Substantia nigra (tissue), 51 donors: ENCODE measurements at places on chromosomes 7 and 10.

DNA sequence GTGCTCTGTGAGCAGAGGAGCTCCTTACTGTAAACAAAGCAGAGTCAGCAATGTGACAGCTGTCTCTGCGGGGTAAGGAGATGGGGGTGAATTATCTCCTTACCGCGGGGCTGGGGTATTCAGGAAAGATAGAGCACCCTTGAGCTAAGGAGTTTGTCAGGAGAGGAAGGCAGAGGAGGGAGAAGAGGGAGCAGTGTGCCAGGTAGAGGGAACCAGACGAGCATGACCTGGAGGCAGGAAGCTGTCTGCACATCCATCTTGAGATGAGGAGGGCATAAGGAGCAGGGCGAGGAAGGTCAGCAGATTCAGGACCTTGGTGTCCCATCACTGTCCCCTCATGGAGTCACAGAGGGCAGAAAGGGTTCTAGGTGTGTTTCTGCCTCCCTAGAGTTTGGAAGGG lies 32.5 kb upstream of the GPR26 start:
- DNase-seq = no peak

DNA sequence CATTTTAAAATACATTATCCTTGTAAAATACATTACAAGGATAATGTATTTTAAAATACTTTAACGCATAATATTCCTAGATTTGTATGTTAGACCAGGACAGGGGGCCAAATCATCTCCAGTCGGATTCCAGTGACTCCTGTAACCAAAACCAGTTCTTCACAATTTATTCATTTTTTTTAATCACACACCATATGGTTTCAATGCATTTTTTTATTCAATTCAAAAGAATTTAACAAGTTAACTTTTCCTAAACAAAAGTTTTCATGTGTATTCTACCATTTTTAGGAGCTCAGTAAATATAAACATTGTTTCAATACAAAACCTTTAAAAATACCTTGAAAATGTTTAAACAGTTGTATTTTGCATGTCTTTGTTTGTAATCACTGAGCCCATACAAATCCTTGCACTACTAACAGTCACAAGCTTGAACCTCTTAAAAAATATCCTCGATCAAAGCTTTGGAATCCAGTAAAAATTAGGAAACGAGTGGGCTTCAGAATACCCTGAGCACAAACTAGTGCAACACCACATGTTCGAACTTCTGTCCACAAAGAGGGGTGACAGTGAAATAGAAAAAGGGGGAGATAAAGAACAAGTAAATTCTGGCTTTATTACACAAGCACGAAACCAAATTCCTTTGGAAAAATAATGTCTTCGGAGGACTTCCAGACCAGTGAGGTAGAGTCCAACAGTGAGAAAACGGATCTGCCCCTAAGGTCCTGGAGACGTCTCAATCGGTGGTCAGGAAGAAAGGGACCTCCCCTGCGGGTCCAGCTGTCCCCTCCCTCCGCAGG lies 1.6 kb downstream of the CCDC71L start:
- no peak for DNase-seq

DNA sequence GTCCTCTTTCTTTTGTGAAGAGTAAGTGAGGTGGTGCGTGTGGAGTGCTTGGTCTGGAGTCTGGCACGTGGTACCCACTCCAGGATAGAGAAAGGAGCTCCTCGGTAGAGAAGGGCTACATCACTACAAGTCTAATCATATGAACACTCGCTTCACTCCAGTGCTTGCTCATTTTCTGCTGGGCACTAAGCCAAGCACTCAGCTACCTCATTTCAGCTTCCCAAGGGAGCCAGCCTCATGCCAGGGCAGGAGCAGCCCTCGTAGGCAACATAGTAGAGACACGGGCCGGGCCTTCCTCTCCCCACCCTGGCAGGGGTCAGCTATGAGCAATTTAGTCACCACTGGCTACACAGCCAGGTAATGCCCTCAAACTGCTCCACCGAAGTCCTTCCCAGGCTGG lies 11.4 kb upstream of the HSPA12A start:
- no peak for DNase-seq

GRCh38 chr7:87330942-87331341 lies 14.5 kb upstream of the CROT start:
- DNase-seq = no peak

DNA sequence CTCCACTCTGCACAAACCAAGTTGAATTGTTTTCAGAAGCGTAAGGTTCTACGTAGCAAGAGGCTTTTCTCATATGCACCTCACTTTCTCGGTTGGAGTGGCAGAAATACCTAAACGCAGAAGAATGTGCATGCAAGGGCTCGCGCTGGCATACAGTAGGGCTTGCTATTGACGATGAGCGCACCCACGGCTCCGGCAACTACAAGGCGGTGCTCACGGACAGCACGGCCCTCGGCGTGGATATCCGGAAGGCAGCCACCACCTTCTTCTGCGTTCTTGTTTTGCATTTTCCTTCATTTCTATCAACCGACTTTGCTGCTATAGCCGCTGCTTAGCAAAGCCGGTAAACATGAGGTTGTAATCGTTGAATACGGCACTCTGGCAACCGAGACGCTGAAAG lies 51.1 kb upstream of the UBE3C start:
- DNase-seq = no peak

- DNase-seq = no peak
Measured at GRCh38 chr7:150823043-150823442, 22.5 kb downstream of the TMEM176A start.

DNA sequence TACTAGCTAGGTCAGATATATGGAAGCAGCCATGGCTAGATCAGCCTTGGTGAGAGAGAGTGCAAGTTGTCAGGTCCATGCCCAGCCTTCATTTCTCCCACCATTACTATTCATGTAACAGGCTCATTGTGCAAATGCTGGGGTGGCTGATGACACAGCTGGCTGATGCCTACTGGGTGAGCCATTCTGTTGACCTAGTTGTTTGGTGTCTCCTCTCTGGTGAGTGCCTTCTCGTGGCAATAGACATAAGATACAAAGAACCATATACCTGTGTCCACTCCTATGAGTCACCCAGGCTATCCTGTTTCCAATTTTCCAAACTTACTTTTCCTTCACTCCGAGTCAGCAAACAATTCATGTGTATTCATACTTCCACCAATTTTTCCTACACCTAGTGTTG lies 46.0 kb downstream of the ZNF25 start:
- DNase-seq = no peak

- DNase-seq = no peak
Measured at GRCh38 chr10:43110338-43111071, 27.7 kb upstream of the CSGALNACT2 start.

- DNase-seq = no peak
Measured at GRCh38 chr7:77606562-77606961, 69.5 kb downstream of the PTPN12 start.

DNA sequence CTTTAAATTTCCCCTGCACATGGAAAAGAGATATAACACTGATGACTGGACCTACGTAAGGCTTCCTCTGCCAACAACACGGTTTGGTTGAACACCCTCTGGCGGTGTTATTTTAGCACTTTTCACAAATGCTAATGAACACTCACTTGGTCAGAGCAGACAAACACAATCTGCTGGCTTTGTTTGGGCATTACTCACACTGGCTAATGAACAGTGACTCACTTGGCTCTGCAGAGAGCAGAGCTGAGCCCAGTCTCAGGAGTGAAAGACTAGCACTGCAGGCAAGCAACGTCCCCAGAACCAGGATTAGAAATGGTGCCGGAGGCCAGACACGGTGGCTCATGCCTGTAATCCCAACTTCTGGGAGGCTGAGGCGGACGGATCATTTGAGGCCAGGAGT lies 430.8 kb downstream of the PLXNA4 start:
- DNase-seq = no peak

- DNase-seq = no peak
Measured at GRCh38 chr7:15178065-15178464, 275.5 kb upstream of the DGKB start.

- DNase-seq = no peak
Measured at GRCh38 chr7:74105992-74106391, 22.4 kb downstream of the LIMK1 start.

DNA sequence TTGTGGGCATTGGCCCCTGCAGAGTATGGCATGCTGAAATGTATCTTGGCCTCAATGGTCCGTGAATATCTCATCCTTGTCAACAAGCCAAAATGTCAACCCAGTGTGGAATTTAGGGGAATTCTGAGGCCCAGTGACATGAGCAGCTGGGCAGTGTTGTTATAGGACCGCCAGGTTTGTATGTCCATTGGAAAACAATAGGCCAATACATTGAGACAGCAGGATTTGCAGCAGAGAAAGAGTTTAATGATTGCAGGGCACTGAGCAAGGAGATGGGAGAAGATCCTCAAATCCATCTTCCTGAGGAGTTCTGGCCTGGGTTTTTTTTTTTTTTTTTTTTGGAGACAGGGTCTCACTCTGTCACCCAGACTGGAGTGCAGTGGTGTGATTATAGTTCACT lies 95.7 kb upstream of the BAIAP2L1 start:
- DNase-seq = no peak

DNA sequence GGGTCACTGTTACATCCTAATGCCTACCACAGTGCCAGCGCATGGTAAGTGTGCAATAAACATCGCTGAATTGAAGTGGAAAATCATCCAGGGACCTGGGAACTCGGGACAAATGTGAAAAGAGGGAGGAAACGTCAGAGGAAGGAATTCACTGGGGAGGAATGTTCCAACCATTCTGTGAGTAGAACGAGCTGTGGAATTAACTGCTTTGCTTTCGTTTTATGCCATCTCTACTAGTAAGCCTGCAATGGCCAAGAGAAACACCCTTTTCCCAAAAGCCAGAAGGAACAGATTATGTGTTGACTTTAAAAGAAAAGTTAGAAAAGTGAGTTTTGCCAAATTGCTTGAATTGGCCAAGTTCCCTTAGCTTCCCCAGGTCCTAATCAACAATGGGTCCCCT lies 1044.9 kb downstream of the TYW1 start:
- no peak for DNase-seq

DNA sequence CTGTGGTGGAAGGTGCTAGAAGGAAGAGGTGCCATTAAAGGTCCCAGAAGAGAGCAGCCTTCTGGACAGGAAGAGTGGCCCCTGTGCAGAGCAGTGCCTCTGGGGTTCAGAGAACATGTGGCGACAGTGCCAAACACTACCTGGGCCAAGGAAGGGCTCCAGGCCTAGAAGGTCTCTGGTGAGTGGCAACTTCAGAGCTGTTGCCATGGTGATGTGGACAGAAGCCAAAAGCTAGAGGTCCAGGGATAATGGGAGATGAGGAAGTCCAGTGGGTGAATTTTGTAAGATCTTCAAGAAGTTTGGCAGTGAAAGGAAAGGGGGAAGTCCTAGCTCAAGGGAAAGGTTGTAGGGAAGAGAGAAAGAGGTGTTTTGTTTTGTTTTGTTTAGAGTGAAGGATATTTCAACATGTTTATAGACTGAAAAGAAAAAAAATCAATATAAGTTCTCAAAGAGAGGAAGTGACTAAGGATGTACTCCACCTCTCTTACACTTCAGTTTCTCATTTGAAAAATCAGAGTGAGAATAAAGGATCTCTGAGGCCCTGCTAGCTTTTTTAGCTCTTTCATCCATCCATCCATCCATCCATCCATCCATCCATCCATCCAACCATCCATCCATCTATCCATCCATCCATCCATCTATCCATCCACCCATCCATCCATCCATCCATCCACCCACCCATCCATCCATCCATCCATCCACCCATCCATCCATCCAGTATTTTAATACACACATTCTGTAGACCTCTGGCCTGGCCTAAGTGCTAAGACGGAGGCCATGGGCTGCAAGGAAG lies 77.1 kb upstream of the DUSP5 start:
- DNase-seq = no peak

DNA sequence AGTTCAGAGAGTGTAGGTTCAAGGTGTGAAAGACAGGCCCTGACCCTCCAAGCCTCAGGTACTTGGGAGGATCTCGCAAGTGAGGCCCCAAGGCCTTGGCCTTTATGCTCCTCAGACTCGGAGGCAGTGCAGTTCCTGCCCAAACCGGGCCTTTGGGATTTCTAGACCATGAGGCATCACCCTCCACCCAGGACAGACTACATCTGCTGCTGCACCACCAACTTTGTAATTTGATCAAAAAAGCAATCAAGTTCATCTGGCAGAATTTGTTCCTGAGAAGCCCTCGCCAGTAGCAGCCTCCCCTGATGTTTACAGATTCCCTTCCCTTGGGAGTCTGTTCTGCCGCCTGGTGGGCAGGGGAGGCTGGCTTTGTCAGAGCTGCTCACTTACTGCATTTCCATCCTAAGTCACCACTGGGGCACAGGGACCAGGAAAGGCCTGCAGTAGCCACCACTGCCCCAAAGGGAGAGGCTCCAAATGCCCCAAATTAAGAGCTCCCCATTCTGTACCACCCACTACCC lies 2.1 kb downstream of the CAMK2G start:
- no peak for DNase-seq

GRCh38 chr10:123203393-123204126 lies 49.4 kb downstream of the BUB3 start:
- DNase-seq = no peak

DNA sequence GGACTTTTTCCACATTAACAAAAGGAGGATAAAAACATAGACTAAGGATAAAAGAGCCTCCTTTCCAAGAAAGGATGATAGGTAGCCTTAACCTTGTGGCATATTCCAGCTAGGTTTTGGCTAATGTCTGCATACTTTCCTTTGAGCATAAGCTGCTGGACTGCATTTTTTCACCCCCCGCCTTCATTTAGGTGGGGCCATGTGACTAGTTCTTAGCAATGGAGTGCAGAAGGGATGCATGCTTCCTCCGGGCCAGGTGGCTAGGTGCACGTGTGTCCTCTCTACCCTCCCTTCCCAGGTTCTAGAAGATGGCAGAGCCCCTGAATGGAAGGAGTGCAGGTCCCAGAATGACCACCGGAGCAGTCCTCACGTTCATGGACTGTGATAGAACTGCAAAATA lies 59.8 kb downstream of the BPGM start:
- no peak for DNase-seq

DNA sequence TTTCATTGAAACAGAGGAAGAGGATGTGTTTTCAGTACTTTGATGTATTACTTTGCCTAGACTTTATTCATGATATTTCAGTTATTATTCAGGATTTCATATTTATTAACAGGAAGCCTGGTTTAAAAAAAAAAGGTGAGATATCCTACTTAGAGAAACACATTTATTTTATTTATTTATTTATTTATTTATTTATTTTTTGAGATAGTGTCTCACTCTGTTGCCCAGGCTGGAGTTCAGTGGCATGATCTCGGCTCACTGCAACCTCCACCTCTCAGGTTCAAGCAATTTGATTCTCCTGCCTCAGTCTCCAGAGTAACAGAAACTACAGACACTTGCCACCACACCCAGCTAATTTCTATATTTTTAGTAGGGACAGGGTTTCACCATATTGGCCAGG lies 24.5 kb downstream of the TRDMT1 start:
- no peak for DNase-seq

- no peak for DNase-seq
Measured at GRCh38 chr7:13628239-13629001, 361.0 kb downstream of the ETV1 start.

DNA sequence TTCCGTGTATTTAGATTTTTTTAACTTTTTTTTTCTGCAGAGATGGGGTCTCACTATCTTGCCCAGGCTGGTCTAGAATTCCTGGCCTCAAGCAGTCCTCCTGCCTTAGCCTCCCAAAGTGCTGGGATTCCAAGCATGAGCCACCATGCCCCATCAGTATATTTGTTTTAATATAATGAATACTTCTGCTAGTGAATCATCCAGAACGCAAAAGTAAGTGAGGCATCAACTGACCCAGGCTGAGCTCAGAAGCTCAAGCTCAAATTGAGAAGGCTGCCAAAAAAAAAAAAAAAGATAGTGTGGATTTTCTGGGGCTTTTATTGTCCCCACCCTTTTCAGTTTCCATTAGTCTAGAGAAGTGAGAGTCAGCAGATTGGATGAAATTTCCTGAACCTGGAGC lies 39.0 kb upstream of the TECTB start:
- no peak for DNase-seq
